ENCODE measurements at places on chromosomes 4 and X. TPM values are rescaled to one million over a fixed set of nuclear protein-coding genes. Genes with fewer than 3 reads are reported as not detected.

GPR78 gene
- not detected for total RNA-seq

VCX gene
- total RNA-seq = not detected

GAGE12H gene
- not detected for total RNA-seq

TAF7L gene
- total RNA-seq = not detected

CD40LG gene
- 4.7 TPM for total RNA-seq

RBM3 gene
- 278 TPM for total RNA-seq

DUSP21 gene
- total RNA-seq = not detected

LIN54 gene
- total RNA-seq = 42.1 TPM

ZRSR2 gene
- 15.9 TPM for total RNA-seq

PRRG1 gene
- not detected for total RNA-seq

MAGEA12 gene
- total RNA-seq = not detected

SLC9B1 gene
- total RNA-seq = 0.83 TPM

GPR173 gene
- not detected for total RNA-seq

DNA sequence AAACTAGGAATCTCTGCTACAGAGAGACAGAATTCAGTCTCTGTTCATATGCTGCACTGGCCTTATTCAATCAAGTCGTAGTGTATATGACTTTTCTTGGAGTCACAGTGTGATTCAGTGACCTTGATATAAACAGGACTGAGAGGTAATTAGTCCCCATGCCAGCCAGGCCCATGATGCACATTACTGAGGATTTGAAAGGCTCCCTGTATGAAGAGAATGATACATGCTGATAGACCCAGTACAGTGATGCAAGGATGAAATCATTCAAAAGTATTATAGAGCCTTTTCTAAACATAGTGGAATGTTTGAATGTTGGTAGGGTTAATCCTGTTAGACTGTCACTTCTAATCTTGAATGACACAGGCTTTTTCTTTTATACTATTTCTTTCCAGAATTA is 34.1 kb downstream of the ANXA3 start:
- DNase-seq = no peak

- DNase-seq = no peak
Observed at GRCh38 chrX:11557120-11557519, 108.6 kb downstream of the ARHGAP6 start.

GRCh38 chr4:6465955-6466354 is 6.5 kb downstream of the PPP2R2C start:
- DNase-seq = no peak

GRCh38 chr4:153521478-153521877 is 55.3 kb downstream of the TMEM131L start:
- peak; percentile 56 for DNase-seq

GRCh38 chrX:88439935-88440334 is 307.1 kb upstream of the CPXCR1 start:
- DNase-seq = no peak

DNA sequence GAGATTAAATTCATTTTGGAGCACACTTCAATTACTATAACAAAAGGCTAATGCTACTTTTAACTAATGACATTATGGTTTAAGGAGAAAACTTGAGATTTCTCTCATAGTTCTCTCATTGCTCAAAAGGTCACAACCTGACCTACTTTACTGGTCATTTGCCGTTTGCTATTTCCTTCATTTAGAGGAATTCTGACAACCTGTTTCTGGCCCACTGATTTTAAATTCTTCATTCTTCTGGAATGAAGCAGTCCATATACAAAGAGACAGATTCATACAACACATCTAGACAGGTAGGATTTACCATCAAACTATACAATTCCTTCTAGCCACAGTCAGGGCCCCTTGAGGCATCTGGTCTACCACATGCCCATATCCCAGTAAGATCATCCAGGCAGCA is 14.2 kb downstream of the RNF150 start:
- no peak for DNase-seq

GRCh38 chr4:107854356-107855022 is 29.8 kb downstream of the SGMS2 start:
- no peak for DNase-seq

GRCh38 chrX:130716781-130717413 is 186.1 kb downstream of the ENOX2 start:
- no peak for DNase-seq

DNA sequence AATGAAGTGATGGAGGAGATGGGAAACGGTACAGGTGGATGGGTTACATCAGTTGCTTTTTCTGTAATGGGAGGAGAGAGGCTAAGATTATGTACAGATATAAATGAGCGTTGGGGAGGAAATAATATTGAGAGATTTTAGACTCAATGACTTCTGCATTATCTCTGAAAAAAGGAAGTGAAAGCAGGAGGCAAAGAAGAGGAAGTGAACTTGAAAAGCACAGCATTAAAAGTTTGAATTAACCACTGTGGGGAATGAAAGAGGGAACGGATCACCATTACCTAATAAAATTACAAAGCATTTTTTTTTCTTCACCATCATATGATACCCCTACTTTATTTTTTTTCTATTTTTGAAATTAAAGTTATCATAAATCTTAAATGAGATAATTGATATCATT is 1025.5 kb downstream of the RPA4 start:
- DNase-seq = no peak

- no peak for DNase-seq
Observed at GRCh38 chr4:33060674-33061542, 2340.7 kb downstream of the PCDH7 start.

GRCh38 chr4:2785613-2786012 is 7.3 kb upstream of the SH3BP2 start:
- peak; percentile 54 for DNase-seq

DNA sequence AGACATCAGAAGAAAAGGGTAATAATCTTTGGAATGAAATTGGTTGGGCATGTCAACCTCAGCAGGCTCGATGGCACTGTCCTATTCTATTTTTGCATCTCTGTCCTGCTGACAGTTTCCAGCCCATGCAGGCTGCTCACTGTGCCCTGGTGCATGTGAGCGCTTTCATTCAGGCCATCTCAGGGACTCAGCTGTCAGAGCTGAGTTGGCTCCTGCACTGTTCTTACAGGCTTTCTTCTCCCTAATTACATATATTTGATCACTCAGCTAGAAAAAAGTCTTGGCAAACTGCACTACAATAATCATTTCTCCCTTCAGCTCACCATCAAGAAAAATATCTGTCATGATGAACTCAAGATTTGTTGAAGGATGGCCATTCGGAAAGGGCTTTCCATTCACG is 84.7 kb downstream of the RASL11B start:
- no peak for DNase-seq

DNA sequence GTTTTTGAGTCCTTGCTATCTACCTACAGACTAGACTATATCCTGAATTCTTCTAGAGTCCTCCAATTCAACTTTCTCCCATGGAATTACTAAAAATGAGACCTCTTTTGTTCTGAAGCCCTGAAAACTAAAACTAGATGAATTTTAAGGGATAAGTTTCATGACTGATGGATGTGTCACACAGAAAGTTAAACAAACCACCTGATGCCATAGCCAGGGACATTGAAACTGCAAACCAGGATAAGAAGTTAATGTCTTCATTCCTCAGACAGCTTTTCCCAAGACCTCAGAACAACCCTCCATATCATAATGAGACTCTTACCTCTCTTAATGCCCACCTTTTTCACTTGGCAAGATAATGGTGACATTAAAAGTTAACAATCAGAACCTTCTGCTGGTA is 81.5 kb upstream of the PTPN13 start:
- no peak for DNase-seq

- no peak for DNase-seq
Observed at GRCh38 chrX:127558811-127559210, 493.4 kb downstream of the ACTRT1 start.

DNA sequence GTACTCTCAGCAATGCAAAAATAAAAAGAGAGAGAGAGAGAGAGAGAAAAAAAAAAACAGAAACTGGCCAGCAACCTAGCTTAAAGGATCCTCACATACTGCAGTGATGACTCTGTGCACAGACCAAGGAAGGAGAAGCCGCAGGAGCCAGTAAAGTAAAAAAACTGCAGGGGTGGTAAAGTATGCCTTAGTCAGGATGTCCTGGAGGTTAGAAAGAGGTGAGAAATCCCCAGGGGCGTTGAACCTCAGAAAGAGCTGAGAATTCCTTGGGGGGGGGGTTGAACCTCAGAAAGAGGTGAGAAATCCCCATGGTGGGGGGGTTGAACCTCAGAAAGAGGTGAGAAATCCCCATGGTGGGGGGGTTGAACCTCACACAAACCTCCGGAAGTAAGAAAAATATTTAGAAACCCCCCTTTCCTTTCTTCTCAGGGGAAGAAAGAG is 48.0 kb downstream of the MAGEA9 start:
- peak; percentile 49 for DNase-seq

GRCh38 chr4:111639876-111640275 is 505.4 kb upstream of the FAM241A start:
- DNase-seq = no peak

- DNase-seq = no peak
Observed at GRCh38 chrX:115553171-115553570, 7.8 kb upstream of the PLS3 start.

DNA sequence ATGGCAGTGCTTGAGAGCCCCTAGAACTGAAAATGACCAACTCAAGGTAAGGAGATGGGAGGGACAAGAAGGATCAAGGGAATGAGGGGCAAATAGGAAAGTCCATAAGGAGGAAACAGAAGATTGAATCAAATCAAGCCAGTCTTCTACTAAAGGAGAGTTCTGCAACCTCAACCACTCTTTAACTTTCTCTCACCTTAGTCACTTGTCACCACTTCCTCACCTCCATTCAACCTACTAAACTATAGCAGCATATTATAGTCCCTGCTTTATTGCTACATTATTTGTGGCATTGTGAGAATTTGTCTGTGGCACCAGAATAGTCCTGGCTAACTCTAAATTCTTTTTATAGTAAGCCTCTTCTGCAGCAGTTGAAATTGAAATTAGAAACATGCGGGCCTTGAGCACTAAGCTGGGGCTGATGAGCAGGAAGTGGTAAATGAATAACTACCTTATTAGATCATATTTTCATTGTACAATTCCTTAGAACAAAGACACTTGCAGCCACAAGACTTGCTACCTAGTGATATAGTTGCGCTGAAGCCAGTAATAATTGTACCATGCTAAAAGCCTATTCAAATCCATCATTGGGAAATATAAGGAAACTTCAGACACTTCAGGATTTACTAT is 336.9 kb downstream of the ZNF674 start:
- DNase-seq = no peak

GRCh38 chr4:86359944-86360478 is at the start of gene MAPK10:
Gene MAPK10, minus strand, starts transcription at chr4:86360053.
- DNase-seq = peak; percentile 74

GRCh38 chr4:41281038-41281634 is 24.4 kb downstream of the UCHL1 start:
- peak; percentile 56 for DNase-seq

DNA sequence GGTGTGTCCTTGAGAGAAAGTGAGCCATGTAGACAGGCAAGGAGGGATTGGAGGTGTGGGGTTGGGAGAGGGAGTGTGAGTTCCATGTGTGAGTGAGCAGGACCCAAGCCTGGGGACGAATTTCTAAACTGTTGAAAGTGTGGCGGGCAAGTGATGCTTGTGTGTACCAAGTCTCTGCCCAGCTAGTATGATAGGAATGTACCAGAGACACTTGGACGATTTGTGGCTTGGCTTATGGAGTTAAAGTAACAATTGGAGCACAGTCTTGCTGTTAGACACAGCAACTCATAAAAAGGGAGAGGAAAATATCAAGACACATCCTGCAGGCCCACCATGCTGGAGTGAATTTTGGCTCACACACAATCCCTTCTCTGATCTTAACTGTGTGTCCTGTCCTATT is 8.5 kb downstream of the PTTG2 start:
- DNase-seq = no peak

DNA sequence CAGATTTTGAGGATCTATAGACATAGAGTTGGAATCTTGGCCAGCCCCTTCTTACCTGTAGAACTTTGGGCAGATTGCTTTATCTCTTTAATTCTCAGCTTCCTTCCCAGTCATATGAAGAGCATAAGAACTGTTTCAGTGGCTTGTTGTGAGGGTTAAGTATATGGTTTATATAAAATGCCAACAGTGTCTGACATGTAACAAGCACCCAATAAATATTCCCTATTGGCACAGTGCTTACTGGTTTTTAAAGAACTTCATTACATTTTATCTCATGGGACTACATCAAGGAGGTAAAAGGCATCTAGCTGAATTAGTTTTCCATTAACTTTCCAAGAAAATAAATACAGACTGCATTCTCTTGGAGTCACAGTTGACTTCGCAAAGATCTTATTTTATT is 106.7 kb upstream of the LIMCH1 start:
- no peak for DNase-seq

GRCh38 chrX:20144491-20144890 is 2.9 kb upstream of the EIF1AX start:
- DNase-seq = no peak

DNA sequence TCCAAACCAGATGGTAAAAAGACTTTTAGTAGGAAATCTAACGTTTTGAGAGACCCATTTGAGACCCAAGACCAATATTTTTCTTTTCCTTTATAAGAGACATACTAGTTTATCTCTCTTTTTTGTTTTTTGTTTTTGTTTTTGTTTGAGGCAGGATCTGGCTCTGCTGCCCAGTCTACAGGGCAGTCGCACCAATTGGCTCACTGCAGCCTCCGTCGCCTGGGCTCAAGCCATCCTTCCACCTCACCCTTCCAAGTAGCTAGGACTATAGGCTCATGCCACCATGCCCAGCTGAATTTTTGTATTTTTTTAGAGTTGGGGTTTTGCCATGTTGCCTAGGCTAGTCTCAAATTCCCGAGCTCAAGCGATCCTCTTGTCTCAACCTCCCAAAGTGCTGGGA is 77.2 kb upstream of the FHDC1 start:
- DNase-seq = no peak

DNA sequence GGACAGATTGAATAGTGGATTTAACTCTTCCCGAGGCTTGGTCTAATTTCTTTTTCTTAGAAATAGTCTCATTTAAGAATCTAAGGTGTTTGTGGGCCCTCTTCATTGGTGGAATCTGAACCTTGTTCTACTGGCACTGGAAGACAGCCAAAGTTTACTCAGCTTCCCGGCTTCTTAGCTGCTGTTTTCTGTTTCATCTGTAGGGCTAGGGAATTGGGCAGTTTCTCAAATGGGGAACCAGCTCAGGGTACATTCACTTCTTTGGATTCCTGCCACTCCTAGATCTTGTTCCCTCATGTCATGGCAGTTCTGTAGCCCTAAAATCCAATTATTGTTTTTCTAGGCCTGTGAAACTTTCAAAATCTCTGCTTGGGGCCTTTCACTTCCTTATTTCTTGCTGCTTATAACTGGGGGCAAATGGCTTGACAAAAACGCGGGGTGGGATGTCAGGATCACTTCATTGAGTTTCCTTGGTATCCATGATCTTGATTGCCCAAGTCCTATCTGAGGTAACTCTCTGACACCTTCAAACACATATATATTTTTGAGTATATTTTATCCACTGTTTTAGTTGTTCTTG is 985.0 kb downstream of the C4orf33 start:
- no peak for DNase-seq

DNA sequence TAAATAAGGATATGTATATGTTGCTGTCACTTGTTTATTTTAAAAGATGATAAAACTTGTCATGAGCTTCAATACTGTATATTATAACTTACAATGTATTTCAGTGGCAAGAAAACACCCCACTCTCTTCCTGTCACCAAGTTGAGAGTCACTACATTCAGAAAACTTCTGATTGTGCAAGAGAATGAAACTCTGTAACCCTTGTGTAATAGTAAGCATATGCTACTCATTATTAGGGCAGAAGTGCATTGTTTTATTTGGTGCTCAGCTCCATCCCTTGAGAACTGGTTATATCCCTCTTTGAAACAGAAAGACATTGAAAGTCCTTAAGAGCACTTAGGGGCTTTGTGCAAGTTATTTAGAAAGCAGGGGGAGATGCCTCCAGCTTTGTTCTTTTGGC is 594.5 kb downstream of the ARAP2 start:
- no peak for DNase-seq

GRCh38 chr4:175376287-175376977 is 435.6 kb downstream of the GPM6A start:
- DNase-seq = no peak

- DNase-seq = no peak
Observed at GRCh38 chr4:165204462-165204830, 2.9 kb upstream of the KLHL2 start.

Data from activated CD8-positive, alpha-beta T cell treated with anti-CD3 and anti-CD28 coated beads, Interleukin-2, amount 10 ng/mL, durations not matched to agents 7 days and 5 days (primary cell).